ENCODE measurements at places on chromosomes 1 and 21.

DNA sequence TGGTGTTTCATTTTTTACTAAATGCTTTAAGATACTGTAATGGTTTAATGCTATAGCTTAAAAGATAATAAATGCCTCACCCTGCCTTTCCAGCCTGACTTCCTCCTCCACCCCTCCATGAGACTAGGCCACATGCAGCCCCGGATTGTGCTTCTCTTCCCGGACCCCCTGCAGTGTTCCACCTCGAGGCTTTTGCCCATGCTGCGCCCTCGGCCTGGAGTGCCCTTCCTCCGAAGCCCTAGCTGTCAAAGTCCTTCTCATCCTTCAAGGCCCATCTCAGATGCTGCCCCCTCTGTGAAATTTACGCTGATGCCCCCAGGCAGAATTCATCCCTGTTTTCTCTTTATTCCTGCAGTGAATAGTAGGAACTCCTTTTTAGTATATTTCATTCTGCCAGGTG, 98.5 kb downstream of the ATP5PO start:
- DNase-seq = no peak

- DNase-seq = no peak
Measured at GRCh38 chr1:46456411-46456963, 33.1 kb upstream of the DMBX1 start.

DNA sequence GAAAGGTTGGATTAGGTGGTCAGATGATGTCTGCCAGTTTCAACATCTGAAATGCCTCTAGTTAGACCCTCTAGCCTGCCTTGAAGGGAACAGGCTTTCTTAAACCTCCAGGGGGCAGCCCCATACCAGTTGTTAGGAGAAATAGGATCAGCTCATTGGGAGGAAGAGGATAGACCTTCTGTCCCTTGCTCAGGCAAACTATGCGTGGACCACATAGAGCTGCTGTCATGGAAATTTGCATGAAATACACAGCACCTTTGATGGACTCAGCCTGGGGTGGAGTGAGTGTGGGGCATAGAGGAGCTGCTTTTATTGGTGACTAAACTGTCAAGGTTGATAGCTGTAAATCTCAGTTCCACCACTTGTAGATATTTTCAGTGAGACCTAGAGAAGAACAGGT, 38.4 kb upstream of the SPAG17 start:
- DNase-seq = no peak

GRCh38 chr1:35595684-35596083, 22.6 kb downstream of the TFAP2E start:
- peak; percentile 43 for DNase-seq

DNA sequence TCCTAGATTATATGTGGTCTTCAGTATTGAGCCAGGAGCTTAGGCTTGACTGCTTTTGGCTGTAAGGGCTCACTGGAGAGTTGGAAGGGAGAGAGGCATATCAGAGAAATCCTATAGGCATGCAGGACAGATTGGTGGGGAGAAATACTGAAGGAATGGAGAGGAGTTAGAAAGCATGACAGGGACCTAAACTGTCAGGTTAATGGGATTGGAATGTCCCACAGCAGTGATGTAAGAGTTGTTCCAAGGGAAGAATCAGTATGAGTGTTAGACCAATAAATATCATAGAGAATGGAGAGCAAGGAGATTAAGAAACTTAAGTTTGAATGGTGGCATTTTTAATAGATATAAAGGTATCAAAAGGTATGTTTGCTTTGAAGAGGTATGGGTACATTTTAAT, 39.7 kb downstream of the SLC35A3 start:
- DNase-seq = no peak

DNA sequence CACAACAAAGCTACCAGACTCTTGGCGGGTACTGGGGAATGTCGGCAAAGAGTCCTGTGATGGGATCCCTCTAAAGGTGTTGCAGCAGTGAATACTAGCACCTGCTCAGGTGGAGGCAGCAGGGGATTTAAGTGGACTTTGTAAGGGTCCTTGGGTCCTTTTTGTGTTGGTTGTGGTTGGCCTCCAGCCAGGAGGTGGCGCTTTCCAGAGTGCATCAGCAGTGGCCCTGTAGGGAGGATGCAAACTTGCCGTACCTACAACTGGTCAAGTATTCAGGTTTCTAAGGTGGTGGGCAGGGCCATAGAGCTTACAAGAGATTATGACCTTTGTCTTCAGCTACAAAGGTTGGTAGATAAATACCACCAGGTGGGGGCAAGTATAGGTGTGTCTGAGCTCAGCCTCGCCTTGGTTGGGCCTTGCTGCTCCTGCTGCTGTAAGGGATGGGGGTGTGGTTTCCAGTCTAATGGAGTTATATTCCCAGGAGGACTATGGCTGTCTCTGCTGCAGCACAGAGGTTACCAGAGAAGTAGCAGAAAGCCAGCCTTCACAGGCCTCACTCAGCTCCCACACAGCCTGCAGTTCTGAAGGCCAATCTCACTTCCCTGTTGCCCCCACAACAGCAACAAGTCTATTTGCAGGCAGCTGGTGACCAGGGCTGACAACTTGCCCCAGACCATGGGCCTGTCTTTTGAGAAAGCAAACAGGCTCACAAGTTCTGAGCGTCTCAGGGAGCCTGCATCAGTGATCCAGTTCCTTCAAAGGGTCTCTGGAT, 7.3 kb downstream of the OR2M5 start:
- DNase-seq = no peak

DNA sequence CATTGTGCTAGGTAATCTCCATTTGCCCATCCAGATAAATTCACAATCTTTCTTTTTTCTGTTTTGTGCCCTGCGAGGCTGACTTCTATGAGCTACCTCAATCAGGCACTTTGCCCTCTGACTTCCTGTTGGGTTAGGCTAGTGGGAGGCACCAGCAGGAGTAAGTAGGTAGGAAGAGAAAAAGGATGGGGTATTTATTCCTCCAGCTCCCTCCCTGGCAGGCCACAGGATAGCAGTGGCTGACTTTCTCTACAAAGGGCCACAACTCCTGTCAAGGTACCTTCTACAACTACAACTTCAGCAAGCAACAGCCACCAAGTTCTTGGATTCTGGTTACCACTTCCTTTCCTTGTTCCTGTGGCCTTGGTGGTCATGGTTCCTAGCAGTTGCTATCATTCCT, 18.8 kb upstream of the GORAB start:
- DNase-seq = no peak

- DNase-seq = no peak
Measured at GRCh38 chr1:187413405-187414169, 584.8 kb downstream of the PLA2G4A start.
